ENCODE measurements at places on chromosomes 16 and 17. TPM values are rescaled to one million over a fixed set of nuclear protein-coding genes. Genes with fewer than 3 reads are reported as not detected.

The PPL gene
- 0.27 TPM for total RNA-seq

DNA sequence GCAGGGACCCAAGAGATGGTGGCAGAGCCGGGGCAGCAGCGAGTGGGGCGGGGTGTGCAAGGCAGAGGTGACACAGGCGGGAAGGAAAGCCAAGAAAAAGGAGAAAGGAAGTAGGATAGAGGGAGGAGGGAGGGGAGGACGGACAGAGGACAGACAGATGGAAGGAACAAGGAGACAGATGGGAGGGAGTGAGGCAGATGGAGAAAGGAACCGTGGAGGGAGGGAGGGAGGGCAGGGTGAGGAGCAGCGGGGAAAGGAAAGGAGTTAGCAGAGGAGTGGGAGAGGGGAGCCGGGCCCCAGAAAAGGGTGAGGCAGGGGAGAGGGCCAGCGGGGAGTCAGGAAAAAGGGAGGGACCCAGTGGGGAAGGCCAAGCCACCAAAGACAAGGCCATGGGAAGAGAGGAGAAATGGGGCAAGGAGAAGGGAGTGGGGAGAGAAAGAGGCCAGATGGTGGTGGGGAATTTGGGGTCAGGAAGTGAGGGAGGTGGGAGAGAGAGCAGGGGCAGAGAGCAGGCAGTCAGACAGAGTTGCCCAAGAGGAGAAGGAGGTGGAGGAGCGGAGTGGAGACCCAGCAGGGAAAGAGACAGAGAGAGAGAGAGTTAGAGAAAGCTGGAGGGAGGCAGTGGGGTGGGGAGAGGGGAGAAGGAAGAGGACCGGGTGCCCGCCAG lies 13.2 kb upstream of the ASGR1 start:
- no peak for DNase-seq

The TPPP3 gene
- 0.71 TPM for total RNA-seq

DNA sequence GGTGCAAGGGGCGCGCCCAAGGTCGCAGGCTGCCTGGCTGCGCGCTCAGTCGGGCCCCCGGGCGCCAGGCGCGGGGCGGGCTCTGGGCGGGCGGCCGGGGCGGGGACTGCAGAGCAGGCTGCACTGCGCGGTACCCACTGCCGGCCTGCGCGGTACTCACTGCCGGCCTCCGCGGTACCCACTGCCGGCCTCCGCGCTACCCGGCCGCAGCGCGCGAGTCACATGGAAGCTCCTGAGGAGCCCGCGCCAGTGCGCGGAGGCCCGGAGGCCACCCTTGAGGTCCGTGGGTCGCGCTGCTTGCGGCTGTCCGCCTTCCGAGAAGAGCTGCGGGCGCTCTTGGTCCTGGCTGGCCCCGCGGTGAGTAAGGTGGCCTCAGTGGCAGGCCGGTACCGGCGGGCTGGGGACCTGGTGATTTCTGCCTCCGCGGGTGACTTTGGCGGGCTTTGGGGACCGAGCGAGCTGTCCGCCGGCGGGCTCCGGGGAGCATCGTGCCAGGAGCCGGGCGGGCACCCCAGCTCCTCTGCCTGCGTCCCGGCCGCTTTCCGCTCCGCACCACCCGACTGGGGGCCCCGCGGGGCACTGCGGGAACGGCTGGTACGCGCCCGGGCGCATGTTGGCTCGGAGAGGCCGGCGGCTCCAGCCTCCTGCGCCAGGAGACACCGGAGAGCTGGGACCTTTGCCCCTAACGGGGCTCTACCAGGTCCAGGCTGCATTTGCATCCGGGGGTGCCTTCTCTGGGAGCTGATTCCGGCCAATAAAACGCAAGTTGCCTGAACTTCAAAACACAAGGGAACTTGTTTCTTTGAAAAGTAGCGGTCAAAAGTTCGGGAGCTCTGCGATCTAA lies at the start of gene SLC47A1:
Gene SLC47A1, plus strand, starts transcription at position 137 of the 844 bp plus-strand sequence. Its CDS starts 86 bp downstream, at position 223.
- peak; percentile 46 for DNase-seq

DNA sequence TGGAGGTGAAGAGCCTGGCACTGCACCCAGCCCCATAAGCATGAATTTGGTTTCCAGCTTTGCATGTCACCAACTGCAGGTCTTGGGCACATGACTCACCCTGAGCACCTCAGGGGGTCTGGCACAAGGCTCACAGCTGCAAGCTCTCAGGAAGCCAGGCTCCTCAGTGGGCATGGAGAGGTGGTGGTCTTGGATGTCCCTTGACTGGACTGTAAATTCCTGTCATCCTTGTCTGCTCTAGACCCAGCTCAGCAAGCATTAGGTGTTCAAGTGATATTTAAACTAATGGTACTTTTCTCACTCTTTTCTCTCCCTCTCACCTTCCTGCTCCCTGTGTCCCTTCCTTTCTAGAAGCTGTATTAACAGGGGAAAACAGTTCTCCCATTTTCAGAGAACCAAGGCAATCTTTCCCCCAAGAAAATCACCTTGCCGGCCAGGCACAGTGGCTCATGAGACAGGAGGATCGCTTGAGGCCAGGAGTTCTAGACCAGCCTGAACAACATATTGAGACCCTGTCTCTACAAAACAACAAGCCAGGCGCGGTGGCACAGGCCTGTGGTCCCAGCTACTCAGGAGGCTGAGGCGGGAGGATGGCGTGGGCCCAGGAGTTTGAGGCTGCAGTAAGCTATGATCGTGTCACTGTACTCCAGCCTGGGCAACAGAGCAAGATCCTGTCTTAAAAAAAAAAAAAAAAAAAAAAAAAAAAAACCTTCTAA lies 5.1 kb upstream of the KIFC3 start:
- DNase-seq: peak; percentile 87

The SEBOX gene
- not detected for total RNA-seq

The MYH10 gene
- total RNA-seq: 28.4 TPM

DNA sequence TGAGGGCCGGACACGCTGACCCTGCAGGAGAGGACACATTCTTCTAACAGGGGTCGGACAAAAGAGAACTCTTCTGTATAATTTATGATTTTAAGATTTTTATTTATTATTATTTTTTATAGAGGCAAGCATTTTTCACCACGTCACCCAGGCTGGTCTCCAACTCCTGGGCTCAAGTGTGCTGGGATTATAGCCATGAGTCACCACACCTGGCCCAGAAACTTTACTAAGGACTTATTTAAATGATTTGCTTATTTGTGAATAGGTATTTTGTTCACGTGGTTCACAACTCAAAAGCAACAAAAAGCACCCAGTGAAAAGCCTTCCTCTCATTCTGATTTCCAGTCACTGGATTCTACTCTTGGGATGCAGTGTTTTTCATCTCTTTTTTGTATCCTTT lies 2.3 kb upstream of the SERPINF1 start:
- no peak for DNase-seq

GRCh38 chr16:5605404-5605803 lies 507.8 kb upstream of the EEF2KMT start:
- DNase-seq: no peak

- DNase-seq: no peak
Observed at GRCh38 chr17:58779446-58779845, 23.8 kb downstream of the PPM1E start.

The TPSAB1 gene
- total RNA-seq: not detected

DNA sequence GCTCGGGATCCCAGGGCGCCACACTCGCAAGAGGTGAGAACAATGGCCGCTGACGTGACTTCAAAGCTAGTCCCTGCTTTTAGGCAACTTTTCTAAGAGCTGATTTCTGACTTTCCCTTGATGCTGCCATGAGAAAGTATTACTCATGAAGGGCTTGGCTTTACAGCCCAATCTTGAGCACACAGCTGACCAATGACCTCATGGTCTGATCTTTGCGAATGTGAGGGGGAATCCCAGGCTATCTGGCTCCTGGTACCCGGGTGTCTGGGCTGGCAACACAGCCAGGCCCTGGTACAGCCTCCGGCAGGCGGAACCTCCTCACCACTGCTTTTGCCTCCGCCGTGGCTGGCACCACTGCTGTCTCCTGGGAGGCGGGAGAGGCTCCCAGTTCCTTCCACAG lies 17.5 kb downstream of the NDUFAF8 start:
- peak; percentile 68 for DNase-seq

DNA sequence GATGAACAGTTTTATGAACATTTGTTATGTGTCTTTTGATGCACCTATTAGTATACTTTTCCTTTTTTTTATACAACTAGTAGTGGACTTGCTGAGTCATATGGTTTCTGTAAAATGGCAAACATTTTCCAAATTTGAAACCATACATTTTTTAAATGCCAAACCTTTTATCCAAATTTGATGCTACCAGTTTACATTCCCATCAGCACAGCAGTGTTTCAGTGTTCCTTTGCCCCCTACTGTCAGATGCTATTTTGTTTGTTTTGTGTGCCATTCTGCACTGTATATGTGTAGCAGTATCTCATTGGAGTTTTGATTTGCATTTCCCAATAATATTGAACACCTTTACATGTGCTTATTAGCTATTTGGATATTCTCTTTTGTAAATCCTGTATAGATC lies 219.4 kb downstream of the TANC2 start:
- DNase-seq: no peak

DNA sequence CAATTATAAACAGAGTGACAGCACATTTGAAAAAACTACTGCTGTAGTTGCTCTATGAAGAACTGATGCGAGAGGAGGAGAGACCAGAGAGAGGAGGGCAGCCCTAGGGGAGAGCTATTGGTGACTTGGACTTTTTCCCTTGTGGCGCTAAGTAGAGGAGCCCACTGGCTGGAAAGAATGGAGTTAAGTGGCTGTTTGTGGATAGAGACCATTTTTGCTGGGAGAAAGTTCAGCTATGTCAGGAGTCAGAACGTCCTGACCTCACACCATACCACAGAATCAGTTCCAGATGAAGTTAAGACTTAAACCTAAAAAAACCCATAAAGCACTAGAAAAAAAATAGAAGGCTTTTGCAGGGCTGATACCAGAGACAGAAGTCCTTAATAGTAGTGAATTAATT lies 2.0 kb downstream of the POLR2A start:
- no peak for DNase-seq

The TBC1D3I gene
- total RNA-seq: not detected

The ZNF594 gene
- total RNA-seq: 4.5 TPM

The CA7 gene
- total RNA-seq: not detected

DNA sequence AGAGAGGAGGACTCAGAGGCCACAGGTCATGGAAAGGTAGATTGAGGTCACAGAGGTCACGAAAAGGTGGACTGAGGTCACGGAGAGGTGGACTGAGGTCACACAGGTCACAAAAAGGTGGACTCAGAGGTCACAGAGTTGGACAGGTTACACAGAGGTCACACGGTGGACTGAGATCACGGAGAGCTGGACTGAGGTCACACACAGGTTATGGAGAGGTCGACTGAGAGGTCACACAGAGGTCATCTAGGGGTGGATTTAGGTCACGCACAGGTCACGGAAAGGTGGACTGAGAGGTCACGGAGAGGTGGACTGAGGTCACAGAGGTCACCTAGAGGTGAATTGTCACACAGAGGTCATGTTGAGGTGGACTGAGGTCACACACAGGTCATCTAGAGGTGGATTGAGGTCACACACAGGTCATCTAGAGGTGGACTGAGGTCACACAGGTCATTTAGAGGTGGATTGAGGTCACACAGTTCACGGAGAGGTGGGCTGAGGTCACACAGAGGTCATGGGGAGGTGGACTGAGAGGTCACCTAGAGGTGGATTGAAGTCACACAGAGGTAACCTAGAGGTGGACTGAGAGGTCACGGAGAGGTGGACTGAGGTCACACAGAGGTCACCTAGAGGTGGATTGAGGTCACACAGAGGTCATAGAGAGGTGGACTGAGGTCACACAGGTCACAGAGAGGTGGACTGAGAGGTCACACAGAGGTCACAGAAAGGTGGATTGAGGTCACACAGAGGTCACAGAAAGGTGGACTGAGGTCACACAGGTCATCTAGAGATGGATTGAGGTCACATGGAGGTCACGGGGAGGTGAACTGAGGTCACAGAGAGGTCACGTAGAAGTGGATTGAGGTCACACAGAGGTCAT lies 26.7 kb upstream of the JPT2 start:
- DNase-seq: no peak

- no peak for DNase-seq
Observed at GRCh38 chr17:57488856-57489255, 232.5 kb downstream of the MSI2 start.

The HYDIN gene
- total RNA-seq: 2.5 TPM

- DNase-seq: no peak
Observed at GRCh38 chr17:61463316-61464129, 11.3 kb downstream of the TBX4 start.

GRCh38 chr17:17108451-17109049 lies 66.3 kb downstream of the MPRIP start:
- no peak for DNase-seq

- DNase-seq: no peak
Observed at GRCh38 chr17:2571523-2572303, 21.7 kb upstream of the PAFAH1B1 start.

DNA sequence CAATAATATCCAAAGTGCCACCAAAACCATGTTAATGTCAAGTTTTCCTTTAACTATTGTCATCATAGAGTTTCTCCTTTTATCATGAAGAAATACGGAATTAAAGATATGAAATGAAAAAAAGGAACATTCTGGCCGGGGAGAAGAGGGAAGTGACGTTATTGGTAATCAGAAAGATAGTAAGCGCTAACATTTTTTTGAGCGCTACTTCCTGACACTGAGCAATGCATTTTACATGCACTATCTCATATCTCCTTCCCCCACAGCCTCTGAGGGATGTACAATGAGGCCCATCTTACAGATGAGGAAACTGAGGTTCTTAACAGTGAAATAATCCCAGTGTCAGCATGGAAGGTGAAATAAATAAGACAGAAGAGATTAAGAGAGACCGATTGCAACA lies 410.9 kb downstream of the SOX9 start:
- DNase-seq: no peak

The CCL17 gene
- not detected for total RNA-seq

DNA sequence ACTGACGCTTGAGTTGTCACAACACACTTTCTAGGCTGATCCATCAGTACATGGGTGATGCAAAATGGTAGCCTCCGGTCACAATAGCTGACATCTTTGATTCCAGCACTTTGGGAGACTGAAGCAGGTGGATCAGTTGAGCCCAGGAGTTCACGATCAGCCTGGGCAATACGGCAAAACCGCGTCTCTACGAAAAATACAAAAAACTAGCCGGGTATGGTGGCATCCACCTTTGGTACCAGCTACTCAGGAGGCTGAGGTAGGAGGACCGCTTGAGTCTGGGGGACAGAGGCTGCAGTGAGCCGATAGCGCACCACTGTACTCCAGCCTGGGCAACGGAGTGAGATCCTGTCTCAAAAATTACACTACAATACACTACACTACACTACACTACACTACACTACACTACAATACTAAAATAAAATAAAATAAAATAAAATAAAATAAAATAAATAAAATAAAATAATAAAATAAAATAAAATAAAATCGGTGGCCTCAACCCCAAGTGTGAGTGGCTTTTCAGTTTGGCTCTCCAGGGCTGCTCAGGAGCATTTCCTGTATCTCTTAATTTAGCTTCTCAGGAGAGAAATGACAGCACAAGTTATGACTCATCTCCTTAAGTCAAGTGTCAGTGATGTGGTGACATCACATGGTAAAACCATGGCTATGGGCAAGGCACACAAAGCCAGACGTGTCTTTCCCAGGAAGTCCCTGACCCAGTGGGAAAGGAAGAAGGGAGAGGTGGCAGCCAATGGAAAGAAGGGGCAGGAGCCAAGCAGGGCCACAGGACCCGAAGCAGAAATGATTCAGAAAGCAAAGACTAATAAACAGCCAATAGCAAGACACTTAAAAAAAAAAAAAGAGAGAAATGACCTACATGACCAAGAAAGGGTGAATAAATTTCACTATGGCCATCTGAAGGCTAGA lies 75.3 kb upstream of the TBC1D3K start:
- peak; percentile 88 for DNase-seq

The TEX19 gene
- not detected for total RNA-seq

The TK1 gene
- total RNA-seq: 111 TPM

GRCh38 chr17:9209781-9210370 lies 188.6 kb downstream of the NTN1 start:
- no peak for DNase-seq

The ANKRD40CL gene
- total RNA-seq: not detected

GRCh38 chr16:79598348-79599181 lies 2.0 kb downstream of the MAF start:
- peak; percentile 76 for DNase-seq

The RHBDL3 gene
- 0.57 TPM for total RNA-seq

The CA10 gene
- total RNA-seq: not detected

Measured in Daoy (cell line).